ENCODE measurements at places on chromosomes 11 and 22. TPM values are rescaled to one million over a fixed set of nuclear protein-coding genes. Genes with fewer than 3 reads are reported as not detected.

DYNC2H1 gene
- 12.7 TPM for total RNA-seq

TTC12 gene
- 6.3 TPM for total RNA-seq

RIMBP3B gene
- total RNA-seq = not detected

HBG1 gene
- total RNA-seq = not detected

ARFGAP2 gene
- 75.1 TPM for total RNA-seq

CD248 gene
- total RNA-seq = 7.6 TPM

MFRP gene
- total RNA-seq = not detected

ASPHD2 gene
- 0.71 TPM for total RNA-seq

TTC36 gene
- 0.89 TPM for total RNA-seq

AQP11 gene
- total RNA-seq = 1.7 TPM

PATZ1 gene
- 15.5 TPM for total RNA-seq

- H3K36me3 ChIP-seq = peaks cover 93% of the 10 kb centered on the region
- H3K4me1 ChIP-seq = no peaks in the 10 kb centered on the region
- no peaks in the 10 kb centered on the region for H3K27me3 ChIP-seq
- H3K27ac ChIP-seq = peak overlapping the region; percentile 50
- H3K4me3 ChIP-seq = no peak overlapping the region
Measured at GRCh38 chr11:33716243-33716642, 15.6 kb upstream of the C11orf91 start.

GRCh38 chr11:2868506-2869133, 17.0 kb downstream of the CDKN1C start:
- DNase-seq = no peak
- H3K27me3 ChIP-seq = no peaks in the 10 kb centered on the region
- H3K4me1 ChIP-seq = no peaks in the 10 kb centered on the region
- no peak overlapping the region for H3K27ac ChIP-seq

DNA sequence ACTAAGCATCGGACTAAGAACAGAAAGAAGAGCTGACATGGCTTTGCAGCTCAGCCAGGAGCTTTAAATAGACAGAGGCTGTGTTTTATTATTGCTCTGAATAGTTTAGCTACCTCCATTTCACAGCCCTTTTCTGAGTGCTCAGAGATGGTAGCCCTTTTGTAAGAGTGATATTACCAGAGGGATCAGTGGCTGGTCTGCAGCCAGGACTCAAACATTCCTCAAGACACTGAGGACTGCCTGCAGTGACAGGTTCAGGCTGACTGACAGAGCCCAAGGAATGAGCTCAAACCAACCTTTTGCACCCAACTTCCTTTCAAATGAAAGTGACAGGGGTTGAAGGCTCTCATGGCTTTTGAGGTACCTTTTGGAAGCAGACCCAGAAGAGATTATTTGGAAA, 189.0 kb downstream of the DDX10 start:
- no peaks in the 10 kb centered on the region for H3K36me3 ChIP-seq
- peak overlapping the region; percentile 60 for H3K27ac ChIP-seq
- H3K4me3 ChIP-seq = peak overlapping the region; percentile 7
- DNase-seq = no peak

GRCh38 chr22:45552580-45553350, 50.1 kb downstream of the FBLN1 start:
- H3K27ac ChIP-seq = peak overlapping the region; percentile 77
- H3K4me3 ChIP-seq = no peak overlapping the region
- H3K4me1 ChIP-seq = no peaks in the 10 kb centered on the region
- H3K27me3 ChIP-seq = no peaks in the 10 kb centered on the region

GRCh38 chr11:18056561-18057181, 10.6 kb upstream of the TPH1 start:
- no peak overlapping the region for H3K4me3 ChIP-seq
- no peaks in the 10 kb centered on the region for H3K4me1 ChIP-seq
- no peaks in the 10 kb centered on the region for H3K27me3 ChIP-seq
- no peaks in the 10 kb centered on the region for H3K36me3 ChIP-seq

GRCh38 chr22:23197836-23198235, 17.5 kb downstream of the BCR start:
- H3K27ac ChIP-seq = no peak overlapping the region
- no peaks in the 10 kb centered on the region for H3K27me3 ChIP-seq
- H3K4me3 ChIP-seq = no peak overlapping the region
- peaks cover 30% of the 10 kb centered on the region for H3K4me1 ChIP-seq
- H3K36me3 ChIP-seq = no peaks in the 10 kb centered on the region

DNA sequence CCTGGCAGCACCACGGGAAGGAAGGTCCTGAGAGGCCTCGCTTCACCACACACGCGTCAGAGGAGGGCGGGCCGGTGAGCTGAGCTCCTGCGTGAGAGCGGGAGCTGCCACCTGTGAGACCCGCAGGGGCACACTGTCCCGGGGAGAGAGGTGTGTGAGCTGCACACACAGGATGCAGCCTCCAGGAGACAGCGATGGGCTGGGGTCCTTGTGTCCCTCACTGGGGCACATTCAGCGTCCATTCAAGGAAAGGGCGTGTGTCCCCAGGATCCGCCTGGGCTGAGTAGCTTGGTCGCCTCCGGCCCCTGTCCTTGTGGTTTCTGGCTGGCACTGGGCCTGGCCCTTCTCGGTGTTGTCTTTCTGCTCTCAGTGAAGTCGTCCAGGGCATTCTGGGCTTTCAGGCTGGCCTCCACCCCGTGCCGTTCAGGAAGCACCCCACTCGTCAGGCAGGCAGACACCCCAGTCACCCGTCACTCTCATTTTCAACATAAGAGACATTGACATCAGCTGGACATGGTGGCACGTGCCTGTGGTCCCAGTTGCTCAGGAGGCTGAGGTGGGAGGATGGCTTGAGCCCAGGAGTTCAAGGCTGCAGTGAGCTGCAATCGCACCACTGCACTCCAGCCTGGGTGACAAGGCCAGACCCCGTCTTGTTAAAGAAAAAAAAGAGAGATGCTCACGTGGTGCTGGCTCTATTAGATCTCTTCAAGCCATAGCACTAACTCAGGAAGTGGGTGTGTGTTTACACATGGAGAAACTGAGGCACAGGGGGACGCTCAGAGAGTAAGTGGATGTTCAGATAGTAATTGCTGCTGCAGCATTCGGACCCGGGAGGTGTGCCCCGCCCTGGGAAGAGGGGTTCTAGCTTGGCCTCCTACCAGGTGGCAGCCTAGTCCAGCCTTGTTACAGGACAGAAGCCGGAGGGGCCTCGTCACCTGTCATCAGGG, 1081.6 kb downstream of the BRD1 start:
- no peak overlapping the region for H3K27ac ChIP-seq
- peak; percentile 32 for DNase-seq
- H3K36me3 ChIP-seq = no peaks in the 10 kb centered on the region
- no peak overlapping the region for H3K4me3 ChIP-seq
- no peaks in the 10 kb centered on the region for H3K4me1 ChIP-seq
- no peaks in the 10 kb centered on the region for H3K27me3 ChIP-seq

DNA sequence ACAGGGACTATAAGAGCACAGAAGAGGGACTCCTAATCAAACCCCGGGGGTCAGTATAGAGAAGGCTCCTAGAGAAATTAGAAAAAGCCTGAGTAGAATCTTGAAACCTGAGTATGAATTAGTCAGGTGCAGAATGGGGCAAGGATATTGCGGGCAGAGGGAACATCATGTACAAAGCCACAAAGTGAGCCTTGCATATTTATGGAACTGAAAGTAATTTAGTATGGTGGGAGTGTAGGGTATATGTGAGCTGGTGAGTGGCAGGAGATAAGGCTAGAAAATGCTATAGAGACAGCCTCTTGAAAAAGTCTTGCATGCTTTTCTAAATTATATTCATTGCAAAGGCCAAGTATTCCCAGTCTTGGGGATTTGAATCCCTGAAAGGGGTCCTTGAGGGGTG, 93.7 kb downstream of the STIM1 start:
- peaks cover 58% of the 10 kb centered on the region for H3K4me1 ChIP-seq
- no peak overlapping the region for H3K4me3 ChIP-seq
- no peak overlapping the region for H3K27ac ChIP-seq
- H3K36me3 ChIP-seq = no peaks in the 10 kb centered on the region
- no peak for DNase-seq

DNA sequence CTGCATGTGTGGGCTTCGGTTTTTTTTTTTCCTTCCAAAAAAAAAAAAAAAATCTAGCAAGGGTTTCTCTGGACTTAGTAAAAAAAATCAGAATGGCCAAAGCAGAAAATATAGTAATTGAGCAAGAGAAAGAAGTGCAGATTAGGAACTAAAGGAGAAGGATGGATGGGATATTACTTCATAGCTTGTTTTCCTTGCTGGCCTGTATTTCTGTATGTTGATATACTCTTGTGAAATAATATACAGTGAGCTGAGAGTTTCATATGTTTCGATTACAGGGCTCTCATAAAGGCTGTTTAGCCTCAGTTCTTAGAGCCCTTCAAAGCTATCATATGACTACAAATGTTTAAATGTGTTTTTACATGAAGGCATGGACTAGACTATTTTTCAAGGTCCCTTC, 34.3 kb upstream of the NFRKB start:
- no peaks in the 10 kb centered on the region for H3K4me1 ChIP-seq
- H3K4me3 ChIP-seq = no peak overlapping the region
- H3K27me3 ChIP-seq = no peaks in the 10 kb centered on the region
- no peak overlapping the region for H3K27ac ChIP-seq
- no peak for DNase-seq

DNA sequence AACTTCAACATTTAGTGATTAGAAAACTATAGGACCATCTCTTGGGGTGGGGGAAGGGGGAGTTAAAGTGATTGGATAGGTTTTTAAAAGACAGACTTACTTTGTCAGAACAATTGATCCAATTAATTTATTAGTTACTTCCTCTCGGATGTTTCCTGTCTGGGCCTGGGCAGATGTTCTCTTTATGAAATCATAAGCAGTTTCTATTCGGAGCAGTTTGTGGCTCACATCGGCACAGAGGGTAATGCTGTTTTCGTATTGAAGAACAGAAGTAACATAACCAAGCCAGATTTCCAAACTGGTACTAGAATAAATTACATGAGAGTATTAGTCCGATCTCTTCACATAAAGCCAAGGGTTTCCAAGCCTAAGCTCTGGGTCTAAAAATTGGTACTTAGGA, 20.6 kb downstream of the PIWIL3 start:
- DNase-seq = no peak
- peaks cover 5% of the 10 kb centered on the region for H3K4me1 ChIP-seq
- no peak overlapping the region for H3K27ac ChIP-seq
- H3K4me3 ChIP-seq = no peak overlapping the region

DNA sequence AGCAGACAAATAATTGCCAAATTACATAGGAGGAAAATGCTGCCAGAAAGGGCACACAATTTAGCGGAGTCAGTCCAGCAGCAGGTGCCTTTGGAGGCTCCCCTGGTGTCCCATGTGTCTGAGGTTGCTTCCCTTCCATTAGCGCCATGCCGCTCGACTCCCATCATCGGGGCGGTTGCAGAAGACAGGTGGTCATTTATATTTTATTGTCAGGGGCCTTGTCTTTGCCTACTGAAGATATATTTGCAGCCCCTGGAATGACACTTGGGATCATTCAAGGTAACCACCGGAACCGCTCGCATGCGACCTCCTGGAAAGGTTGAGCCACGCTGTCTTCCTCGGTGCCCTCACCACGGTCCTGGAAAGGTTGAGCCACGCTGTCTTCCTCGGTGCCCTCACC, 298.3 kb downstream of the TBC1D22A start:
- no peaks in the 10 kb centered on the region for H3K4me1 ChIP-seq
- DNase-seq = no peak
- H3K27me3 ChIP-seq = no peaks in the 10 kb centered on the region
- no peak overlapping the region for H3K4me3 ChIP-seq
- no peak overlapping the region for H3K27ac ChIP-seq
- peaks cover 4% of the 10 kb centered on the region for H3K36me3 ChIP-seq

DNA sequence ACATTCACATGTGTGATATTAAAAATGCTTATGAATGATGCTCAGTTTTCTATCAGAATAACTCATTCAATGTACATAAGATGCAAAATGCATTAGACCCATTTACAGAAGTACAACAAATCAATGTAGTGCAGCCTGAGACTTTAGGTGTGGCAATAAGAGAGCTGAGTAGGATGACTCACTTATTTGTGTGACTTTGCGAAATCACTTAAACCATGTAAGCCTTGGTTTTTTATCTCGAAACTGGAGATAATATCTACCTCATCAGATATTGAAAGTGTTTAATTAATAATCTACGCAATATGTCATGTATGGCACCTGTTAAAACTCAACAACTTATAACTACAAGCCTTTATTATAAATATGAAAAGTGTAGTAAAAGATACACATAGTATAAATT, 105.7 kb upstream of the LUZP2 start:
- H3K27ac ChIP-seq = no peak overlapping the region
- DNase-seq = no peak
- H3K27me3 ChIP-seq = no peaks in the 10 kb centered on the region
- no peaks in the 10 kb centered on the region for H3K4me1 ChIP-seq
- H3K36me3 ChIP-seq = no peaks in the 10 kb centered on the region

- no peaks in the 10 kb centered on the region for H3K27me3 ChIP-seq
- H3K4me3 ChIP-seq = no peak overlapping the region
- H3K36me3 ChIP-seq = no peaks in the 10 kb centered on the region
Measured at GRCh38 chr11:95993438-95994298, 69.8 kb upstream of the MTMR2 start.

DNA sequence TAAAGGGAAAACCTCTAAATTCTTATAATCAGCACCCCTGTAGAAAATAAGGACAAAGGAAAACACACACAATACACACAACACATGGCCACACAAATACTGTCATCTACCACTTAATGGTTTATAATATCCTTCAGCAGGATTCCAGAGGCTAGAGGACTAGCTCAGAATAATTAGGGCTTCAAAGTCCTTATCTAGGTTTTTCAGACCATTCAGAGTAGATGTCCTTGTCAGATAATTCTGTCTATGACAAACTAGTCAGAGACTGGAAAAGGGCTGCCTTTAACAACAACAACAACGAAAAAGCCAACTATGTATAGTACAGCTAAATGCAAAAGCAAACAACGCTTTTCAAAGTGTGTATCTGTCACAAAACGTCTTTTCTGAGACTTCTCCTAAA, 456.5 kb upstream of the CNTN5 start:
- no peaks in the 10 kb centered on the region for H3K4me1 ChIP-seq
- no peak overlapping the region for H3K27ac ChIP-seq
- H3K27me3 ChIP-seq = no peaks in the 10 kb centered on the region

GRCh38 chr11:35600331-35600838, 17.9 kb upstream of the FJX1 start:
- no peak for DNase-seq
- no peak overlapping the region for H3K27ac ChIP-seq

DNA sequence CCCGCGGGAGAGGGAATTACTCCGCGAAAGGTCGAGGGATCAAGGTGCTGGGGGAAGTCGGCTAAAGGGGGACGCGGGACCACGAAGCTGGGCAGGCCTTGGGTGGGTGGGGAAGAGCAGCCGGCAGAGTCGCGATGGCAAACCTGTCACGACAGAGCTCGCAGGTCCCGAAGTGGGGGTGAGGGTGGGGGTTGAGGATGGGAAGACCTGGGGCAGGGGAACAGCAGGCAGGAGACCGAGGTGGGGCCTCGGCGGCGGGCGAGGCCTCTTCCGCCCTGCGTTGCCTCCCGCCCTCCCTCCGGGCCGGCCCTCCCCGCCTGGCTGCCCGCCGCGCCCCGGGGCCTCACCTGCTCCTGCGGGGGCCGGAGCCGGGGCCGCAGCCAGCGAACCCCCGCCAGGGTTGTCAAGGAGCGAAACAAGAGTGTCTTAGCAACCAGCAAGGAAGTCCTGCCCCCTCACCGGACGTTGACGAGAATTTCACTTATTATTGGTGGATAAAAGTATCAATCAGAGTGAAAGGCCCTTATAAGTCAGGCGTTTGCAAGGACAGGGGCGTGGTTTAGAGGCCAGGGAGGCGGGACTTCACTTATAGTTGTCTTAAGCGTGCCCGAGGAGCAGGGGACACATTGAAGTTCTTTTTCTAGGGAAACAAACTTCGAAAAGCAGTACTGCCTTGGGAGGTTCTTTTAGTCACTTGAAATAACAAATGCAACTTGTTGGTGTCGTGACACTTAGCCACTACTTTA, at the start of gene DNAL4:
Gene DNAL4 (minus strand): TSS at position 423 of the 746 bp plus-strand sequence. CDS start 11,412 bp downstream, outside the sequence.
- peak; percentile 98 for DNase-seq
- peak within 1 kb of the TSS; percentile 58 for H3K4me3 ChIP-seq

Measured in right atrium auricular region (tissue), 2 donors.